ENCODE measurements at places on chromosomes 13 and 19. TPM values are rescaled to one million over a fixed set of nuclear protein-coding genes. Genes with fewer than 3 reads are reported as not detected.

DNA sequence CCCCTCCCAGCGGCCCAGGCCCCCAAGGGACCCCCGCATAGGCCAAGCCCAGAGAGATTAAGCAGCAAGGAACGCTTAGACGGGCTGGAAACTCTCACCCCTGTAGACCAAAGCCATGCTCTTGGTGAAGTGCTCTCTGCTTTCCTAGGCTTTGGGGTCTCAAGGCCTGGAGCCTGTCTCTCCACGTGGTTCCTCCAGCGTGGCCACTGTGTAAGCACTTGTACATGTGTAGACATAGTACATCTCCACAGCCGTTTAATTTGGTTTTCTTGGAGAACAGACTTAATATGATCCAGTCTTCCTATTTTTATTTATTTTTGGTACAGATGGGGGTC lies 1.1 kb downstream of the NUDT19 start:
- DNase-seq, result no peak

The PPP6R1 gene
- 167 TPM for total RNA-seq

- no peak for DNase-seq
These were observed 1.6 kb upstream of the PTGIR start for GRCh38 chr19:46626446-46626845.

GRCh38 chr13:39403106-39403505 lies 199.9 kb downstream of the LHFPL6 start:
- no peak for DNase-seq

The COX7A1 gene
- total RNA-seq, result not detected

Data from naive thymus-derived CD8-positive, alpha-beta T cell (primary cell).